ENCODE measurements at places on chromosomes 3 and 15.

DNA sequence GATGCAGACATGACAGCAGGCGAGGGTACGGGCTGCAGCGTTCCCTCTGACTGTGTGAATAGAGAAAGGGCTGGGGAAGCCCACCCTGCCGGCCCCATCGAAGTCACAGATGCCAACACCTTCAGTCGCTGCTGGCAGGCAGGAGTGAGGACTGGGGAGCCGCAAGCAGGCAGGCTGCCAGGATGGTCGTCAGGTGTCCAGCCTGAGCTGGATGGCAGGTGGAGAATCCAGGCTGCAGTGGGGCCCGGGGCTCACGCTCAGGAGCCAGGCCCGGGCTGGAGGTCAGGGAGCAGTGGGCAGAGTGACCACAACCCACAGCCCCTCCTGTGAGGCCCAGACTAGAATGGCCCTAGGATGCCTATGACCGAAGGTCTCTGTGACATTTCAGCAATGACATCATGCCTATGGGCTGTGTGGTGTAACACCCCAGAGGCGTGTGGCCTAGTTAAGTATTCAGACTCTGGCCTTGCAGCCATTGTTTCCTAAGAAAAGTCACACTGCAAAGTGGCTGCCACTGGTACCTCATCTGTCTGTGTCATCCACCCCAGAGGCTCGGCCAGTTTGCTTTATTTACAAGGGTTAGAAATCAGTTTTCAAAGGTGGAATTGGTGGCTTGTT lies 15.7 kb downstream of the PRR23E start:
- no peak overlapping the region for H3K27ac ChIP-seq
- H3K36me3 ChIP-seq, result no peaks in the 10 kb centered on the region
- H3K27me3 ChIP-seq, result no peaks in the 10 kb centered on the region
- DNase-seq, result no peak
- H3K4me1 ChIP-seq, result no peaks in the 10 kb centered on the region

GRCh38 chr15:74864296-74864695 lies 8.9 kb downstream of the SCAMP2 start:
- no peak overlapping the region for H3K27ac ChIP-seq
- no peak overlapping the region for H3K4me3 ChIP-seq
- no peak for DNase-seq
- no peaks in the 10 kb centered on the region for H3K27me3 ChIP-seq

DNA sequence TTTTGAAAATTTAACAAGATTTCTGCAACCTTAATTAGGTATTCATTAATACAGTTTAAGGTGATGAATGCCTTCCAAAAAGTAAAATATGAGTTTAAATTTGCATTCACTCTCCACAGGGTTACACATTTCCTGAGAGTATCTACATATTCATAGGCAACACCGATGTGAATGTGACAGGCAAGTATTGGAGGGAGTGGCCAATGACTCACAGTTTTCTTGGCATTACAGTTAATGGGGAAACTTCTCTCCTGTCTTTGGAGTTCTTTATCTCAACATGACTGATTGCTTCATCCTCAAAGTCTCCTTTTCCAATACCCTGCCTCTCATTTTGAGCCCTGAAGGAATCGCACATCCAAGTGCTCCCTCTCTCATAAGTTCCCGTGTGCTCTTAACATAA lies 181.9 kb upstream of the CHL1 start:
- no peaks in the 10 kb centered on the region for H3K4me1 ChIP-seq
- H3K36me3 ChIP-seq, result no peaks in the 10 kb centered on the region
- DNase-seq, result no peak
- H3K27ac ChIP-seq, result no peak overlapping the region

GRCh38 chr15:89071471-89071870 lies 16.8 kb upstream of the ABHD2 start:
- no peaks in the 10 kb centered on the region for H3K36me3 ChIP-seq
- H3K4me3 ChIP-seq, result no peak overlapping the region
- no peak for DNase-seq
- H3K27ac ChIP-seq, result no peak overlapping the region
- H3K27me3 ChIP-seq, result no peaks in the 10 kb centered on the region

DNA sequence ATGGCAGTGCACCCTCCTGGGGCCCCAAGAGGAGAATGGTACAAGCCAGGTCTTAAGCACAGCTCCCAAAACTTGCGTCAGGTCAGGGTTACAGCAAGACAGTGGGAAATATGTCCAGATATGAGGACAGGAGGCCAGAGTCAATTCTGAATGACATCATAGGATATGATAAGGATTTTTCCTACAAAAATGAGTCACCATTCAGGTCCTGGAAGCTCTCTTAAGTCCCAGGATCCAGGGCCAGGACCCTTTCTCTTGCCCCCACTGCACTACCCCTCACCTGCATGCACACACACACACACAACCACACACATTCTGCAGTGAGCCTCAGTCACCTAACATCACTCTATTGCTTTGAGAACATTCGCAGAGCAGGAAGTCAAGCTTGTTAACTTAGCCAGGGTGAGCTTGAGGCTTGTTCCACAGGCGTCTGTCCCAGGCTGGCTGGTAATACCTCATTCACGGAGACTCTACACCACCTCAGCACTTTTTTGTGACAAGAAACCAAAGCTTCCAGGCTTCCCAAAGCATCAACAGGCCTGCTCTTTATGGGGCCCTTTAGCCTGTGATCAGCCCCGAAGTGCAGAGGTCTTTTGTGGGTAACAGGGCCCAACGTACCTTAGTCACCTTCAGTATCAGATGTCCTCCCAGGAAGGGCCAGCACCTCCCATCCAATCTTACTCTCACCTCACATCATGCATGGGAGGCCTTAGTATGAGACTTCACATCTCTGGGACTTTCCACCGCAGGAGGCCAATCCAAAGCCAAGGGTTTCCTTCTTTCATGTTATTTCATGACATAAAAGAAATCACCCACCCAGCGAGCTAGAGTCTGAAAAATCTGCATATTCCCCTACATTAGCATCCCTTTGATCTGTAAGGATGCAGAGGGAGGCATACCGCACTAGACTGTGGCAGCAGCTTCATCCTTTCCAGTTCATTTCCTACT lies 74.0 kb upstream of the LIPC start:
- DNase-seq, result no peak
- no peak overlapping the region for H3K4me3 ChIP-seq
- no peak overlapping the region for H3K27ac ChIP-seq
- no peaks in the 10 kb centered on the region for H3K27me3 ChIP-seq

Measured in thoracic aorta (tissue), 2 donors.